OCI-LY7 (cell line): ENCODE measurements at places on chromosomes 4 and X. TPM values are rescaled to one million over a fixed set of nuclear protein-coding genes. Genes with fewer than 3 reads are reported as not detected.
A peak's percentile ranks its signal among the peaks of the same experiment; 100 is the strongest.

Gene XKRX
- 8.4 and 11.8 TPM in 2 replicates for total RNA-seq

Gene PABPC4L
- total RNA-seq: not detected in 2 replicates

Gene CFI
- total RNA-seq: not detected in 2 replicates

GRCh38 chr4:6890358-6890757 lies 19.3 kb upstream of the TBC1D14 start:
- DNase-seq: no peak

DNA sequence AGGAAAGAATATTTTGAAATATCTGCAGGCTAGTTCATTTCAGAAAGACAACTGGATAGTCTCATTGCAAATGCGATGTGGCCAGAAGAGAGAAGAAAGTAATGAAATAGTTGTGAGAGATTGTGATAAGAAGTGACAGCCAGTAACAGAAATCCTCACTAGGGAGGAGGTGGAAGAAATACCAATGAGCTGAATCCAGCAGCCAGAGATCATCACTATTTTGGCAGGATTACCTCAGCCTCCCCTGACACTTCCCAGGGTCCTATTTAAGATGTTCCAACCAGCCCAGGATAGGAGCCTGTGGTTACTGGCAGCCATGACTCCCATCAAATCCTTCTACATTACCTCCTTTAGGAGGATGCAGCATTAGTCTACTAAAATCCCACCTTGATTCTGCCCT lies 76.7 kb upstream of the ARHGAP24 start:
- no peak for DNase-seq

DNA sequence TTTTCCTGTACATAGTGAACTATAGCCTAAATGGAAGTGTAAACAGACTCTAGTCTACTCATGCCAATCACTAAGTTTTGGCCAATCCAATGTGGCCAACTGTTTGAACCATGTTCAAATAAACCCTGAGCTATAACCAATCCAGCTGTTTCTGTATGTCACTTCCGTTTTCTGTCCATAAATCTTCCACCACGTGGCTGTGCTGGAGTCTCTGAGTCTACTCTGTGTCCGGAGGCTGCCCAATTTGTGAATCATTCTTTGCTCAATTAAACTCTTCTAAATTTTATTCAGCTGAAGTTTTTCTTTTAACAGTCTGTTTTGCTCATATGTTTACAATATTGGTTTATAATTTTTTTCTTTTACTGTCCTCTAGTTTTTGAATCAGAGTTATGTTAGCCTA lies 112.3 kb upstream of the BANK1 start:
- no peak for DNase-seq

DNA sequence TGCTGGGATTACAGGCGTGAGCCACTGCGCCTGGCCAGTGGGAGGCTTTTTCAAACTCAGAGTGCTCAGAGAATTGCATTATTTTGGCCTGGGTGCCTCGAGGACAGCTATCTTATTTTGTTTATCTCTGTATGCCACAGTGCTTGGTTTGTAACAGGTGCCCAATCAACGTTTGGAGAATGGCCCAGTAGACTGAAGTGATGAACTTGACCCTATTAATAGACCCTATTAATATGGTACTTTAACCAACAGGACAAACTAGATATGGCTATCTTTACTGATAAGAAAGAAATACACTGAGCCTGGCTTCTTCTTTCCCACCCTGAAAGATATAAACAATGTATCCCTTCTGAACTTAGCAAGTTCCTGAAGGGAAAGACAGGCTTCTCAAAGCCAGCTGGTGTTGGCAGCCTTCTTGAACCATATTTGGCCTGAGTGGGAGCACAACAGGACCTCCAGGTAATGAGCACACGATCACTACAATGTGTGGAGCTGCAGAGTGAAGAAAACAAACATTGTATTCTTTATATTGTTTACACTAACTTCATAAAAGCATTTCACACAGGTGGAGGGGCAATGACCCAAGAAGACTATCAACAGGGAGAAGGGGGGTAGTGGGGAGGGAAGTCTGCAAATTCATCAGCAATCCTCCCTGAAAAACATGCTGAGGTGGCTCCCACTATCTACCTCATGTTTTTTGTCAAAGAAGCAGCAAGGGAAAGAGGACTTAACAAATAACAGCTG lies 41.7 kb downstream of the PRPS1 start:
- no peak for DNase-seq

GRCh38 chr4:104879854-104880253 lies 266.8 kb upstream of the TET2 start:
- DNase-seq: no peak

- DNase-seq: peak; percentile 26
These were observed 19.3 kb downstream of the JAKMIP1 start for GRCh38 chr4:6180841-6181631.
